ENCODE measurements at places on chromosomes 7 and 10.

DNA sequence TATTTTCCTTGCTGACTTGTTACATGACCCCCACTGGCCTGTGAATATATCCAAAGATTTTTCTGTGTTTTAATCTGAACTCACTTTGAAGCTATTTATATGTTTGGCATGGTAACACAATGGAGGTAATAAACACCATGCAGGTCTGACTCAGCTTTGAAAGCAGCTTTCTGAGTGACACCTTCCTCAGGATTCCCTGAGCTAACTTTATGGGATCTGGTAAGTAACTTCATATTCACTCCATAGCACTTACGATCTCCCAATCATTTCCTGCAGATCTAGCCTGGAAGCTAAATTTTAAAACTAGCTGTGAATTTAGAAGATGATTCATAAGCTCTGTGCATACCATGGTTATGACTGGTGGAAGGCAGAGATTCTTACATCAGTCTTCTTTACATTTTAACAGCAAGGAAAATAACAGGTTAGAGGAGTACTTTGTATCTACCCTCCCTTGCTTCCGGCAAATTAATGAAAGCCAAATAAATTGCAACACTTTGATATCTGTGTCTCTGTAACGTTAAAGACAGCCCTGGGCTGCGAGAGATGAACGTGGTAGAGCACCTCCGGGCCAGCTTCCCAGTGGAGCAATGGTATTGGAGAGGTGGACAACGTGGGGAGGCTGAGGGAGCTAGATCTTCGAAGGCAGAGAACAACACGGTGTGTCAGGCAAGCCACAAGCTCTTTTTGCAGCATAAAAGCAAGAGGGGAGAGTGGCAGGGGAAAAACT is 170.2 kb upstream of the KLF14 start:
- no peak for DNase-seq

DNA sequence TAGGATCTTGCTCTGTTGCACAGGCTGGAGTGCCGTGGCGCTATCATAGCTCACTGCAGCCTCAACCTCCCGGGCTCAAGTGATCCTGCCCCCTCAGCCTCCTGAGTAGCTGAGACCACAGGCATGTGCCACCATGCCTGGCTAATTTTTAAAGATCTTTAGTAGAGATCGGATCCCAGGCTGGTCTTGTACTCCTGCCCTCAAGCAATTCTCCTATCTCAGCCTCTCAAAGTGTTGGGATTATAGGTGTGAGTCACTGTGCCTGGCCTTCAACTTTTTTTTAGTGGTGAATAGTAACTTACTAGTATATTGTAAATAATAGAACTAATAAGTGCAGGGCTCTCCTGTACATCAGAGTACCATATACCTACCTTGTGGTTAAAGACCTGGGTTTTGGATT is 52.1 kb upstream of the LMTK2 start:
- no peak for DNase-seq

DNA sequence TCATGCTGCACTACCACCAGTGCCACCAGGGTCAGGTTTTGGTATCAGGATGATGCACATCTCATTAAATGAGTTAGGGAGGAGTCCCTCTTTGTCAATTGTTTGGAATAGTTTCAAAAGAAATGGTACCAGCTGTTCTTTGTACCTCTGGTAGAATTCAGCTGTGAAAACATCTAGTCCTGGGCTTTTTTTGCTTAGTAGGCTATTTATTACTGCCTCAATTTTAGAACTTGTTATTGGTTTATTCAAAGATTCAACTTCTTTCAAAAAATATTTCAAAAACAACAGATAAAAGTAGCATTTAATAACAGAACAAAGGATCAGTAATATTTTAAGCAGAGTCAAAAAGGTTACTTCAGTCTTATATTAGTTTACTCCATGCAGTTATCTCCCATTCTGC is 6.4 kb upstream of the ZNF716 start:
- DNase-seq: no peak

DNA sequence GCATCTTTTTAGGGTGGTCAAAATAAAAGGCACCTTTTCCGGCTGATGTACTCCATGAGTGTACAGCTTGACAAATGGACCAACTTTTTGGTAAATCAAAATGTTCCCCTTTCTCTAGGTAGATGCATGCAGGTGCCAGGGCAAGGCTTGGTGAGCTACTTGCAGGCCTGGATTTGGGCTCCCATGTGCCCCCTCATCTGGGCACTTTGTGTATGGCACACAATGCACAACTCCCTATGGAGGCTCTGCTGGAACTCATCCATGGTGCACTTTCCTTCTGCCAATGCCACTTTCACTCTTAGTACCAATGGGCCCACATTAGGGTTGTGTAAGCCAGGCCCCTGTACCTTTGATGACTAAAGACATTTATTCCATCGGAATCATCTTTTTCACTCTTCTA is 300.8 kb downstream of the SDHAF3 start:
- DNase-seq: no peak

DNA sequence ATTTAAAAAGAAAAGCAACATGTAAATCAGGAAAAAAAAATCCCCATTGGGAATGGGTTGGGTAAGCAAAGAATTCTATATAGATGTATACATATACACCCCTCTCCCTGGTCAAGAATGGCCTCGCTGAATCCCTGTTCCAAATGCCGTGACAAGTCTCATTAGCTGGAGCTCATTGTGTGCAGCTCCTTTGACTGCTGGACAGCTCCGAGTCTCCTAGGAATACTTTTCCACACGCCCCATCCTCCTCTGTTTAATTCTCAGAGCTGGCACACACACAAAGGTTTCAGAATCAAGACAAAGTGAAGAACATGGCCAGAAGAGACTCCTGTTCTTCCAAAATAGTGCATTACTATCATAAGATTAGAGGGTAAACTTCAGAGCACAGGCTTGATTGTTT is 130.9 kb upstream of the MKLN1 start:
- DNase-seq: no peak

DNA sequence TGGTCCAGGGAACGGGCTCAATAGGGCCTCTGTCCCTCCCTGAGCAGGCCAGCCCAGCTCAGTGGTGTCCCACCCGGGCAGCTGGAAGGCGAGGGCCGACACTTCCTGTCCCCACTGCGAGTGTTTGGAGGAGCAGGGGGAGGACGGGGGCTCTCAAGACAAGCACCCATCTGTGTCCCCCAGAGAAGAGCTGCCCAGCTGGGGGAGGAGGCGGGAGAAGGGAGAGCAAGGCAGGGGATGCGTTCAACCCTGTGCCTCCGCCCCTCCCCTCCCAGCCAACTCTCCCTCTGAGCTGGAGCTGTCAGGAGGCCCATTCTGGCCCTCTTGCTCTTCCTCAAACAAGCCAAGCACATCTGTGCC is 35.7 kb downstream of the ZCCHC24 start:
- DNase-seq: peak; percentile 98

GRCh38 chr10:19815731-19816410 is 361 bp upstream of the PLXDC2 start:
- DNase-seq: peak; percentile 69

GRCh38 chr7:45073031-45073785 is 15.6 kb downstream of the NACAD start:
- DNase-seq: no peak

DNA sequence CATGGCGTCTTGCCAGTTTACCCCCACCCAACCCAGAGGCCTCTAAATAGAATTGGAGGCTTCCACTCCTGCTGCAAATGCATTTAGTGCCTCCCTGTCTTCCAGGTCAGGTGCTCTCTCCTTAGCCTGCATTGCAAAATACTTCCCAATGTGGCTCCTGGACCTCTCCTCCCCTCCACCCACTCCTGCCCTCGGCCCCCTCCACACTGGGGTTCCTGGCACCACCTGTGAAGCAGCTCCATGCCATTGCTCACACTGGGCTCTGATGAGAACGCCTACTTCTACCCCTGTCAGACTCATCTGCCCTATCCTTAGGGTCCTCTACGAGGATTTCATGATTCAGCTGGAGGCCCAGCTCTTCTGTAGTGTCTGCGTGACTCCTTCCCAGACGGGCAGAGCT is 37.4 kb downstream of the C10orf120 start:
- DNase-seq: no peak

- DNase-seq: no peak
Measured at GRCh38 chr7:27179503-27180430, 5.3 kb downstream of the HOXA11 start.

DNA sequence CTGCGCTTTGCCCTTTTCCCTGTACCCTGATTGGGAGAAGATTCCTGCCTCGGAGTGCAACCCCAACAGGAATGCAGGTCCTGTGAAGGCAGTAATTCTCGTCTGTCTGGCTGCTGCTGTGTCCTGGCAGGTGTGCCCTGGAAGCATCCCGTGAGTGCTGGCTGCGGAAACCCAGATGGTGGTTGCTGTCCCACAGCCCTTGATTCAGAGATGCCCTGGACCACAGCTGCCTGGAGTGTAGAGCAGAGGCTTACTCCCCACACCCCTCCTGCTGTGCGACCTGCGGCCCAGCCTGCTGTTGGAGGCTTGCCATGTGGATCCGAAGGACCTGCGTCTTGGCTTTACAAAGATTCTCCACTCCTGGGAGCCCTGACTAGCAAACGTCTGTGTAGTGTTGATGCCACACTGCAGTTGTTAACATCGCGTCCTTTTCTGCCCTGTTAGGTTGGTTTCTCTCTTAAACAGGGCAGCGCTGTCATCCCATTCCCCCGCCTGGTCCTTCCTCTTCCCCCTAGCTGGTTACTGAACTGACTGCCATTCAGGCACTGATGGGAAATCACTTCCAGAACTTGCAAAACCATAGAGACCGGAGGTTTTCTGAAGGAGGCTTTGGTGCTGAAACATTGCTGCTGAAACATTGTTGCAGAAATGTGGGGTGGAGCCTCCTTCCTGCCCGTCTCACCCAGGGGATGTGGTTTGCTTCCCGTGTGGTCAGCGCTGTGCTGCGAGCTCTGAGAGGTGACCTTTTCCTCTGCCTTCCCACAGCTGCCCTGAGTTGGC is 53.3 kb downstream of the DNAJB6 start:
- no peak for DNase-seq

DNA sequence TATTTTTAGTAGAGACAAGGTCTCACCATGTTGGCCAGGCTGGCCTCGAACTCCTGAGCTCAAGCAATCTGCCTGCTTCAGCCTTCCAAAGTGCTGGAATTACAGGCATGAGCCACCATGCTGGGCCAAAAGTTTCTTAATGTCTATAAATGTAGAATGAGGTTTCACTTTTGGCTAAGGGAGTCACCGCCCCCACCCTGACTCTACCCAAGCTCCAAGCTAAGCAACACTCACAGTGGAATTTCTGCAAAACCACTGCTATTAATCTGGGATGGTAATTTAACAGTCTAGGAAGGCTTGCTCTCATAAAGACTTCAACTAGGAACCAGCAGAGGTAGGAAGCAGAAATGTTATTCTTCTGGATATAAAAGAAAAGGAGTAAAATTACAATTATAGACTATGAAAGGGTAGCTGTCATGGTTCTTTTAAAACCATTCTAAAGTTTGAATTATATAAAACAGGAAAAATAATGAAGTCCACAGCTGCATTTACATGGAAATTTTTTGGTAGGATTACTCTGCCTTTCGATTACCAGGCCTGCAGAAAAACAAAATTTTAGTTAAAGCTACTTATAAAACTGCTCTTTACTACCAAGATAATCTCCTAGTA is 211.6 kb downstream of the SFMBT2 start:
- no peak for DNase-seq

DNA sequence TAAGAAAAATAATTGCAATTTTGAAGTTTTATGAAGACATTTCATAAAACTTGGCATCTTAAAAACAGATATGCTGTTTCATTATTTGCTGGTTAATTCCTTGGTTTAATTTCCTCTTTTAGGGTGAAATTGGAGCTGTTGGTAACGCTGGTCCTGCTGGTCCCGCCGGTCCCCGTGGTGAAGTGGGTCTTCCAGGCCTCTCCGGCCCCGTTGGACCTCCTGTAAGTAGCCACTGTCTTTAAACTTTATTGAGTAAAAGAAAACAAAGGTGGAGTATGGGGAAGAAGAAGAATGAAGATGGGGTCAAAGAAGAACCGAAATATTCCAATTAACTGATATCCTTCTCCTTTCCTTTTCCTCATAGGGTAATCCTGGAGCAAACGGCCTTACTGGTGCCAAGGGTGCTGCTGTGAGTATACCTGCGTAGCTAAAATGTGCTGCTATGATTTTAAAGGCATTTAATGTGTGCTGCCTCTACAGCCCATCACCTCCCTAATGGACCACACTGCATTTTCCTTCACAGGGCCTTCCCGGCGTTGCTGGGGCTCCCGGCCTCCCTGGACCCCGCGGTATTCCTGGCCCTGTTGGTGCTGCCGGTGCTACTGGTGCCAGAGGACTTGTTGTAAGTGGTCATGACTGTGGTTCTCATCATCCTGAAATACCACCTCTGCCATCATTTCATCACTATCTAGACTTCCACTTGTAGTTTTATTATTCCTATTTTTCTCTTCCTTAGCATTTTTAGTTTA is 14.7 kb downstream of the COL1A2 start:
- no peak for DNase-seq

GRCh38 chr7:74023092-74023536 is 4.9 kb upstream of the ELN start:
- no peak for DNase-seq

- DNase-seq: no peak
Measured at GRCh38 chr10:3564346-3565002, 220.5 kb downstream of the KLF6 start.

GRCh38 chr10:26372513-26373354 is 65.4 kb upstream of the APBB1IP start:
- DNase-seq: no peak

DNA sequence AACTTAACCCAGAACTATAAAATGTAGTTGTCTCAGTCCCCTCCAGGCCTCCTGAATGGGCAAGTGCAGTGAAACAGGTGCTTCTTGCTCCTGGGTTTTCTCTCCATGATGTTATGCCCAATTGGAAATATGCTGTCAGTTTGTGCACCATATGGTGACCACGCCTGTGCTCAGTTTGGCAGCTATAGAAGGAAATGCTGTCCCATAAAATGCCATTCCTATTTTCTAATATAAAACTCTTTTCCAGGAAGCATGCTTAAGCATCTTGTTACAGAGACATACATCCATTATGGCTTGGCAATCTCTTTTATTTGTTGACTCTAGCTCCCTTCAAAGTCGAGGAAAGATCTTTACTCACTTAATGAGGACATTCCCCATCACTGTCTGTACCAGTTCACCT is 45.2 kb downstream of the FGFBP3 start:
- no peak for DNase-seq

DNA sequence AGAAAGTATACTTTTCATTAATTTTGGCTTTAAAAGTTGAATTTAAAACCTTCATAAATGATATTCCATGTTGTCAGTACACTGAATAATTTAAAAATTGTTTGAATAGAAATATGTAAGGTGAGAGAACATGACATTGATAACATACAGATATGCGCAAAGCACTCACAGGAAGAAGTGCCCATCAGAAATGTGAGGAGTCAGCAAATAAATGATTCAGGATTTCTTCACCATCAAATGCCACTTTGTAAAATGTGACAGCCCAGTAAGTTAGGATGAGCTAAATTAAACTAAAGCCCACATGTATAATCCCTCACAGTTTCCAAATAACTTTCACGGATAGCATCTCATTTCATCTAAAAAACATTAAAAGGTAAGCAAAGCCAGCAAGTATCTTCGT is 417.6 kb downstream of the MAGI2 start:
- no peak for DNase-seq

- DNase-seq: no peak
Measured at GRCh38 chr10:30462513-30462912, 28.5 kb downstream of the MAP3K8 start.
